ENCODE measurements at places on chromosomes 12 and 14.
A peak's percentile ranks its signal among the peaks of the same experiment; 100 is the strongest.

DNA sequence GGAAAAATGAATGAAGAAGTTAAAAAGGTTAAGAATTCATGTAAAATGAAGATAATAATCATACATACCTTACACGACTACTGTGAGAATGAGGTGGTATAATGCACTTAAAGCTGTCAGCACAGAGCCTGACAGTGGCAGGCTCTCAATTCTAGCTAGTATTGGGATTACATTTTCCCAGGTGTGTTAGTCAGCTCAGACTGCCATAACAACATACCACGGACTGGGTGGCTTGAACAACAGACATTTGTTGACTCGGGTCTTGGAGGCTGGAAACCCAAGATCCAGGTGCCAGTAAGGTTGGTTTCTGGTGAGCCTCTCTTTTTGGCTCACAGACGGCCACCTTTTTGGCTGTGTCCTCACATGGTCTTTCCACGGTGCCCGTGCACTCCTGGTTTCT, 167.8 kb downstream of the CHST11 start:
- DNase-seq, result no peak

DNA sequence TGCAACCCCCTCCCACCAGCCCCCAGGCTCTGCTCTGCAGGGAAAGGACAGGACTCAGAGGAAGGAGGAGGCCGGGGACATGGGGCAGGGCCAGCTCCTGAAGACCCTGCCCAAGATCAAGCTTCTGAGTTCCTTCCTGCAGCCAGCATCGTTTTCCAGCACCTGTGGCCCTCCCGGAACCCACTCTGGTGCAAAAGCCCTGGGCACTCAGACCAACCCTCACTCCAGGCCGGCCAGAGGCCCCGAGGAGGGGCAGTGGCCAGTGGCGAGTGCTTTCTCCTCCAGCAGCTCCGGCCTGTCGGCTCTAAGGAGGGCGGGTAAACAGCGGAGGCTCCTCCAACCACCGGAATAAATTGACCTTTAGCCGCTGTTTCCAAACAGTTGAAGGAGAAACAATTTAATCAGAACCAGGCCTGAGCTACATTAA, 10.8 kb downstream of the TMEM179 start:
- DNase-seq, result no peak

- no peak for DNase-seq
Observed at GRCh38 chr14:38329246-38329645, 73.4 kb upstream of the CLEC14A start.

GRCh38 chr12:131108177-131108955, 154.7 kb downstream of the ADGRD1 start:
- DNase-seq, result no peak

- DNase-seq, result no peak
Observed at GRCh38 chr12:54384591-54385041, at the start of gene ZNF385A. TSS of gene ZNF385A (minus strand) at chr12:54384733. CDS start at chr12:54384514, 219 bp downstream.

DNA sequence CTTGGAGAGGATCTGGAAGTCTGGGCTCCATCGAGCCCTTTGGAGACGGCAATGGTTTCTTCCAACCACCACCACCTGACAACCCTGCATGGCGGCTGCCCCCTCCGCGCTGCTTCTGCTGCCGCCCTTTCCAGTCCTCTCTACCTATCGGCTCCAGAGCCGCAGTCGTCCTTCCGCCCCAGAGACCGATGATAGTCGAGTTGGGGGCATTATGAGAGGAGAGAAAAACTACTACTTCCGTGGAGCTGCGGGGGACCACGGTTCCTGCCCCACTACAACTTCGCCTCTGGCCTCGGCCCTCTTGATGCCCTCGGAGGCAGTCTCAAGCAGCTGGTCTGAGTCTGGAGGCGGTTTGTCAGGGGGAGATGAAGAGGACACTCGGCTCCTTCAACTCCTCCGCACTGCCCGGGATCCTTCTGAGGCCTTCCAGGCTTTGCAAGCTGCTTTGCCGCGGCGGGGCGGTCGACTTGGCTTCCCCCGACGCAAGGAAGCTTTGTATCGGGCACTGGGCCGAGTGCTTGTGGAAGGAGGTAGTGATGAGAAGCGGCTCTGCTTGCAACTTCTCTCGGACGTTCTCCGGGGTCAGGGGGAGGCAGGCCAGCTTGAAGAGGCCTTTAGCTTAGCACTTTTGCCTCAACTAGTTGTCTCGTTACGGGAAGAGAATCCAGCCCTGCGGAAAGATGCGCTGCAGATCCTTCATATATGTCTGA, 499 bp downstream of the TOGARAM1 start:
- DNase-seq, result no peak

- no peak for DNase-seq
Observed at GRCh38 chr14:76958980-76959710, 69.4 kb downstream of the IRF2BPL start.

DNA sequence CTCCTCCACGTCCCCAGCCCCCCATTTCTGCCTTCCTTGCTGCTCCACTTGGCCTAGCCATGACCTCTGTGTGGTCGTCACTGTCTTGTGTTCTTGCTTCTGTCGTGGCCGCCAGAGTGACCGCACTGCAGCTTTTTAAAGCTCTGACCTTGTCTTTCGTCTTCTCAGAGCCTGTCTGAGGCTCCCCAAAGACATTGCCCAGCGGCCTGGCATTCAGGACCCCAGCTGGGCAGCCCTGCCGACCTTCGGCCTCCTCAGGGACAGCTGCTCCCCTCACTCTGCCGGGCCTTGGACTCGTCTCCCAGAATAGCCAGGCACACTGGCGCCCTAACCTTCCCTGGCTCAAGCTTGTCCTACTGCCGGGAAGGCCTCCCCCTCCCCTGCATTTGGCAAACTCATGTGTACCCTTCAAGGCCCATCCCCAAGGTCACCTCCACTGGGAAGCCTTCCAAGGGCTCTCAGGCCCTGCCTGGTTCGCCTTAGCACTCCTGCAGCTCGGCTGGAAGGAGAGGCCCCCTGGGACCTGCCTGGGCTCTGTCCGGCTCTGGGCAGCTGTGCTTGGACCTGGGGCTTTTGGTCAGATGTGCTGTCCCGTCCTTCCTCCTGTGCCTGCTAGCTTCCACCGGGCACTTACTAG, 15.7 kb upstream of the DLK1 start:
- no peak for DNase-seq

DNA sequence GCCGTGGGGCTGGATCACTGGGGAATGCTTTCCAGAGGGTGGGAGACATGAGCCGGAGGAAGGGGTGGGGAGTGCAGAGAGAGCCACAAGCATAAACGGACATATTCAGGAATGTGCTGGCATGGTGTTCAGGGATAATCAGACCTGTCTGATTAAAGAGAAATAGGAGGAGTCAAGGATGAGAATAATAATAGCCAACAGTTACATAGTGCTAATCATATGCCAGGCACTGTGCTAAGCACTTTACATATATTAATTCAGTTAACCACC, 43.7 kb downstream of the LTBP2 start:
- DNase-seq, result no peak

GRCh38 chr14:94470311-94470710, 5.7 kb downstream of the SERPINA9 start:
- DNase-seq, result no peak

- no peak for DNase-seq
Observed at GRCh38 chr14:58792416-58792815, 154.7 kb downstream of the DACT1 start.

DNA sequence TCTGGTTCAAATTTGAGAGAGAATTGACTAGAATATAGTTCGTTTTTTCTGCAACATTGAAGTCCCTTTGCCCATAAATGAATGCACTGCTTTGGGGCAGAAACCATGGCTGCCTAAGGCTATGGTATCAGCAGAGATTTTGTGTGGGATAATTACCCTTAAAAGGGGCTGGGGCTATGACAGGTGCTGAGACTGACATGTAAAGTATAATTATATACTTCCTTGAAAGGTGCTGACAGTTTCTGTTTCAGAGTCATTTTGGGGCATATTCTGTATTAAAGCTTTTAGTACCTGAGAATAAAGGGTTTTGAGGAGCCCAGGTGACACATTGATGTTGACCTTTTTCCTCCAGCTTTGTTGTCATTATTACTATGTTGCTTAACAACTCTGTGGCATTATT, 150.3 kb upstream of the PTPRQ start:
- no peak for DNase-seq

GRCh38 chr12:25245491-25245890, 5.2 kb downstream of the KRAS start:
- DNase-seq, result no peak

GRCh38 chr14:68439676-68440075, 353.2 kb downstream of the ZFP36L1 start:
- no peak for DNase-seq

DNA sequence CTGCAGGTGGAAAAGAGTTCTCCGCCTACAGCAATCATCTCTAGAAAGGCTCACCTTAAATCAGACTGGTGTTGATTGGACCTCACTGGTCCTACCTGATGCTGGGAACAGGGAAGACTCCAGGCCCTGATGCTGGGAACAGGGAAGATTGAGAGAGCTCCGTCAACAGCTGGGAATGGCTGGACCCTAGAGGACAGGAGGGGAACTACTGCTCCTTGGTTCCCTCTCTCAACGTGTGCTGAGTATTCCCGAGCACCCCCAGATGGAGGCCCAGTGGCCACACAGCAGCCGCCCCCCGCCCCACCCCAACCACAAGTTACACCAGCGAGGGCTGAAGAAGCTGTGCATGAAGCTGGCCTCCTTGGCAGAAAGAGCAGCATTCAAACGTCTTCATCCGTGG, 240.3 kb downstream of the SLC15A4 start:
- DNase-seq, result no peak

GRCh38 chr14:93431036-93431670, 414 bp downstream of the UNC79 start:
- DNase-seq, result no peak

GRCh38 chr14:39218171-39218769, 15.4 kb upstream of the MIA2 start:
- DNase-seq, result no peak

GRCh38 chr14:71686677-71687076, 245.6 kb upstream of the RGS6 start:
- DNase-seq, result no peak

DNA sequence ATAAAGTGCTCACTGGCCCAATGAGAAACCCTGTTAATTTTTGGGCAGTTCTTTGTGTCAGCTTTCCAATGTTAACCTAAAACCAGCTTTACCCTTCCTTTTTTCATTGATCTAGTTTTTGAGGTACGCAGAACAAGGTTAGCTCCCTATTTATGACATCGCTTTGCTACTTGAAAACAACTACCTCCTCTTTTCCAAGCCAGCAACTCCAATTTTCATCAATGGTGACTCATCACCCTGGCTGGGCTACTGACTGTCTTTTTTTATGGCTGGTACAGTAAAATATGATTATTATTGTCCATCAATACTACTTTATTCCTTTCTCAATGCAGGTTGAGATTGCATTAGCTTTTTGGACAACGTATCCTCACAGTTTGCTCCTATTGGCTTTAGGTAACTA, 22.5 kb upstream of the AKAP6 start:
- DNase-seq, result no peak

DNA sequence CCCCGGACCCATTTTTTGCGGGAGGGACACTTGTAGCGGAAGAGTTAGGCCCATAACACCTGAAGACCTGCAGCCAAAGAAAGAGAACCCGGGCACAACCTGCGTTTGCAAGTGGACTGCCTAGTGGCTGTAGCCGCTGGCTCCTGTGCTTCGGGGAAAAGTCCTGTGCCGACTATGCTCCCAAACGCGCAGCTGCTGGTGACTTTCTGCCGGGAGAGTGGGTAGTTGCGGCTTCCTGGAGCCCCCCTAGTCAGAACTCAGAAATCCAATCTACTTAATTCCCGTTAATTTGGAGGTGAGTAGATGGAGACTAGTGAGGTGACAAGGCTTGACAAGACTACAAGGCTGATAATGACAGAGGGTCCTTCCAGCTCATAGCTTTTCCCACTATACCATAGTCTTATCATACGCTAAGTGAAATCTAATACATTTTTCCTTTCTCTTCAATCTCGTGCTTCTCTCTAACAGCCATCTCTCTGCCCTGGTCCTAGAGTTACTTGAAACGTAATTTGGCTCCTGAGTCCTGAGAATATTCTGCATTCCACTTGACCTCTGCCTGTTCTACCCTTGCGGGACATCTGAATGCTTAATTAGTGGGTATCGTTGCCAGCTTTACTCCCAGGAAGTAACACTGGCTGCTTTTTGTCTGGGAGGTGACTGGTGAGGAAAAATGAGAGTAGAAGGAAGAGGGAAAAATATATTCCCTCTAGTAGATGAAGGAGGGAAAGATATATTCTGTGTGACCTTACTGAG, 556 bp downstream of the MTHFD1 start:
- peak; percentile 12 for DNase-seq

DNA sequence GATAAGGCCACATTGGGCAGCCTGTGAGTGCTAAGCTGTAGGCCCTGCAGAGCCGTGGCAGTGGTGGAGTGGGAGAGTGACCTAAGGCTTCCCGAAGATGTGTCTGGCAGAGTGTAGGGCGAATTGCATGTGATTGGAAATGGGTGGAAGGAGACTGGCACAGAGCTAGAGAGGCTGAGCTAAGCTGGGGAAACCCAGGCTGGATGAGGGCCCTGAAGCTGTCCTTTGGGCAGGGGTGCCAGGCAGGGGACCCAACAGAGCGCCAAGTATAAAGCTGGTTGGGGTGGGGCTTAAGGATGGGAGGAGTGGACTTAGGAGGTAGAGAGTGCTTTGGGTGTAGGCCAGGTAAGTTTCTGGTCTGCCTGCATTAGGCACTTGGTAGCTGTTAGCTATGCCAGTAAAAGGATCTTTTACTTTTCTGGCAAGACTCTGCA, 47.9 kb downstream of the WDR20 start:
- DNase-seq, result no peak

GRCh38 chr14:76541594-76542219, 165.8 kb downstream of the ESRRB start:
- no peak for DNase-seq

DNA sequence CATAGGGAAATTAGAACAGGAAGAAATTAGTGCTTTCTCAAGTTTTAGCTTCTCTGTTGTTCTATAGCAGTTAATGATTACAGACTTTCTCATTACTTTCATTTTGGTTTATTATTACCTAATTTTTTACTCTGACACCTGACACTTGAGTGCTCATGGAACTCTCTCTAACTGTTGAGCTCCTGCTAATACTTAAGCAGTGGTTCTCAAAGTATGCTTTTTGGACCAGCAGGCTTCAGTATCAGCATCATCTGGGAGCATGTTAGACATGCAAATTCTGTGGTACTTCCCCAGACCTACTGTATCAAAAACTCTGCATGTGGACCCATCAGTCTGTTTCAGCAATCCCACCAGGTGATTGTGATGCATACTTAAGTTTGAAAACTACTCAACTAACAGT, 235.3 kb downstream of the CCDC91 start:
- DNase-seq, result no peak
